ENCODE measurements at places on chromosomes 4 and X.

- no peak for DNase-seq
Measured at GRCh38 chr4:1309261-1310010, 19.7 kb downstream of the MAEA start.

- no peak for DNase-seq
Measured at GRCh38 chrX:150533863-150534262, 34.6 kb upstream of the MTM1 start.

DNA sequence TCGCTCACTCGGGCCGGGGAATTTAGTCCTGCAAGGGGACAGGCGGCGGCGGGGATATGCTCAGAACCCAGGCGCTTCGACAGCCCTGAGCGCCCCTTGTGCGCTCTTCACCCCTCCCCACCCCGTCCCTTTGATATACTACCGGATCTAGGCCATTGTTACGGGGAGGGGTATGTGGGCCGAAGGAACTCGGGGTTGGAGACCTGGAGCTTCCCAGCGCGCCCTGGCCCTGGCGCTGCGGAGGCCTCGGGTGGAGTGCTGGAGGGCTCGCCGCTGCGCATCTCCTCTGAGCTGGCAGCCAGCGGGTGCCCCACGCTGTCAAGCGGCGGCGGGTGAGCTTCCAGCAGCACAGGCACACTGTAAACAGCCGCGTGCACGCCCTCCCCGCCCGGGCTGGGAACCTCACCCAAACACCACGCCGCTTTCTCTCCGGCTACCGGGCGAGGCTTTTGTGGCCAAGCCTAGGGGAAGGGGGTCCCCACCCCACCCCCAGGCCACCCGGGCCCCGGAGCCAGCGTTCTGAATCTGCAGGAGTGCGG lies 54.5 kb upstream of the BCOR start:
- DNase-seq, result no peak

DNA sequence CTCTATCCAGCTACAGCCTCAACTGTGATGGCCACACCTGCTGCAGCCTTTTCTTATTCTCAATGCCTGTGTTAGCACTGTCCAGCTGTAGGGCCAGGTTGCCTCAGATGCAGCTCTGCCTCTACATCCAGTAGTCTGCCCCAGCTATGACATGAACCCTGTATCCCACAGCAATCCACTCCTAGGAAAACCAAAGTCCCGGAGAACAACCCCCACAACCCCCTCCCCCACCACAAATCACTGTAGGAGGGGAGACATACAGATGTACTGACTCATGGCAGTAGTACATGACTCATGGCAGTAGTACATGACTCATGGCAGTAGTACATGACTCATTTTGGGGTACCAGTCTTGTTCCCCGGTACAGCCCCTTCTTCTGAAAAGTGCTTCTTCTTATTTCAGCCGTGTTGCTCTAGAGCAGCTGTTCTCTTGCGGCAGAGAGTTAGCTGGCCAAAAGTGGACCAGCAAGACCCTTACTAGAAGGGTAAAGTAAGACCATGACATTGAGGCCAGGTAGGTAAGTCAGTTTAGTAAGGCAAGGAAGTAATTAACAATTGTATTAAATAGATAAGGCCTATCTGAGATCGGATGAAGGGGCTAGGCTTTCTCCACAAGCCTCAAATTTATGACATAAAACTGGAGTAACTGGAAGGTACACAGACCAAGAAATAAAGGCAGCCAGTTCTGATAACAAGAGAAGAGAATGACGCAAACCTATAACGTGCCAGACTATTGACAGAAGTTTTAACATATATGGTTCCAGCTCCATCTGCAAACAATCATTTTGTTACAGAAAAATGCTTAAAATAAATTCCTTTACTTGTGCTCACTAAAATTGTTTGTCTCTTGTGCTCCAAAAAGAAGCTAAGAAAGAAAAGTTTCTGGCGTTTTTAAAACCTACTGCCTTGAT lies 221.4 kb downstream of the TACR3 start:
- DNase-seq, result no peak

GRCh38 chr4:108850219-108850649 lies 87.4 kb upstream of the ETNPPL start:
- no peak for DNase-seq

Data from NCI-H1436 (cell line).